ENCODE measurements at places on chromosomes 12 and 14.

DNA sequence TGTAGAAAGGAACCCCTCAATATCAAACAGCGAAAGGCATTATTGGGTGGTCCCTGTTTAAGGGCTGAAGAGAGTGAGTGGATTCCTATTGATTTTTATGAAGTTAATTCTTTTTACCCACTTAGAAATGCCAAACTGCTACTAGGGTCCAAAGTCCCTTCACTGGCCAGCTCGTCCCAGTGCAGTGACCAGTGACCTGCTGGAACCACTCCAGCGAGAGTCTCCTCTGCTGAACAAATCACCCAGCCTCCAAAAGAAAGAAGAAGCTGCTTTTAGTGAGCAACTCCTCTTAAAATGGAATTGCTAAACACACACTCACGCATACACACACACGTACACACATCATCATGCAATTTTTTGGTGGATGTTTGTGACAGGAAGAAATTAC is 198.2 kb upstream of the PLEKHG7 start:
- peak; percentile 28 for DNase-seq

DNA sequence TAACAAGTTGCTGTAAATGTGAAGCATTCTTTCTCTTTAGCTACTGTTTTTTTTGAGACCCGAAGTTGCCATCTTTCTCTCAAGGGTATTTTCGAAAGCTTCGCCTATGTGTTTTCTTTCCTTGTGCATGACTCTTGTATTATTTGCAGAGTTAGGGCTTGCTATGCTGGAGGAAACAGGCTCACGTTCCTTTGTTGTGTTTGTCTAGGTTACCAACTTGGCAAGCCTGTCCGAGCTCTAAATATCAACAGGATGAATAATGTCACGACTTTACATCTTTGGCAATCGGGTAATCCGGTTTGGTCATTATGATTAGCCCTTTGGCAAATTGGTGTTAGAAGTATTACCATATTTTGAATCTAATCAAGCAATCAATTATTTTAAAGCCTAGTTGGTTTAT is 15.9 kb upstream of the ATP6V0A2 start:
- no peak for DNase-seq

- DNase-seq, result no peak
Measured at GRCh38 chr12:123105211-123105826, 45.6 kb downstream of the PITPNM2 start.

GRCh38 chr14:54564071-54564867 is 2.7 kb upstream of the SAMD4A start:
- DNase-seq, result no peak

All from left colon (tissue), 2 donors.